HepG2 (cell line): ENCODE measurements at places on chromosomes 7 and 10.

DNA sequence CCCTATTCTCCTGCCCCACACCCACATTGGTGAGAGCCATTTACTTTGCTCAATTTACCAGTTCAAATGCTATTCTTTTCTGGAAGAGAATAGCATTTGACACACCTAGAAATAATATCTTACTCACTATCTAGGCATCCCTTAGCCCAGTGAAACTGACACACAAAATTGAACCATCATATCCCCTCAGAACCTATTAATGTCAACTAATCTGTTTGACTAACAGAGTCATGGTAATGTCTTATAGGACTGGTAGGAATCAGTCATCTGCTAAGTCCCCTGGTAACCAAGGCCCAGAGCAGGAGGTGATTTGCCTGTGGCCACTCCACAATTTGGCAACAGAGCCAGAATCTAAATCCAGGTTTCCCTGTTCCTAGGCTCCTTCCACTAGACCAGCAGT is 63.3 kb downstream of the PPP1R3C start:
- H3K27me3 ChIP-seq, result no peaks in the 10 kb centered on the region
- H3K36me3 ChIP-seq, result no peaks in the 10 kb centered on the region
- no peak for DNase-seq
- H3K4me1 ChIP-seq, result peaks cover 5% of the 10 kb centered on the region; the same call in 1 of the 2 replicates

GRCh38 chr7:27863880-27864279 is 123.9 kb downstream of the TAX1BP1 start:
- H3K27ac ChIP-seq, result no peak overlapping the region
- no peak for DNase-seq
- H3K4me1 ChIP-seq, result no peaks in the 10 kb centered on the region
- peaks cover 44% of the 10 kb centered on the region; the same call in 2 of the 3 replicates for H3K27me3 ChIP-seq
- no peaks in the 10 kb centered on the region for H3K36me3 ChIP-seq

DNA sequence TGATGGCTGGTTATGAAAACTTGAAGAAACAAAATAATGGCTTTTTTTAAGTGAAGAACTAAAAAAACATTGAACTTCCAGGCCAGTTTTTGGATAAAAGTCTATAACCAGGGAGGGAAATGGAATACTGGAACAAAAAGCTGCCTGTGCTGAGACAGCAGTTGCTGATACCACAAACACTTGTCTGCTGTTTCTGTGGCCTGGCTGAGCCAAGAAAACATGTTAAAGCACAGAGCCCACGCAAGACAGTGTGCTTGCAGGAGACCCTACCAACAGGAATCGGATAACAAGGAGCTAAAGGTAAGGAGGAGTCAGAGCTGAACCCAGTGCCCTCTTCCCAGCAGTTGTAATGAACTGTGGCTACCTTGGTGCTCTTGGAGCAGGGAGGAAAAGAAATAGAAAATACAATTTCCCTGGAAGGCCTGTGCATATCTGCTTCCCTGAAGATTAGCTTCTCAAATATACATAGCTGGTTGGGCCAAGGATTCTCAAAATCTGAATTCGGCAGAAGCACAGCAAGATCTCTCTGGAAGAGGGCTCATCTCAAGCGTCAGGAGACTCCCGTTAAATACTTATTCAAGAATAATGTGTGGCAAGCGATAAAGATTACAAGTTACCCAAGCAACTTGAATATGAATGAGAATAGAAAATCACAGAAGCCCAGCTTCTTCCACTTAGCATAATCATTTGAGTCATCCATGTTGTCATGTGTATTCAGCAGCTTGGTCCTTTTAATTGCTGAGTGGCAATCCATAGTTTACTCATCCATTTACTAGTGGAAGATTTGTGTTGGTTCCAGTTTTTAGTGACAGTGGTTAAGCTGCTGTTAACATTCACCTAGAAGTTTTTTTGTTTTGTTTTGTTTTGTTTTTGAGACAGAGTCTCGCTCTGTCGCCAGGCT is 87.6 kb downstream of the NOD1 start:
- H3K27ac ChIP-seq, result no peak overlapping the region
- H3K4me1 ChIP-seq, result no peaks in the 10 kb centered on the region
- H3K36me3 ChIP-seq, result no peaks in the 10 kb centered on the region
- no peak overlapping the region for H3K4me3 ChIP-seq
- DNase-seq, result no peak

DNA sequence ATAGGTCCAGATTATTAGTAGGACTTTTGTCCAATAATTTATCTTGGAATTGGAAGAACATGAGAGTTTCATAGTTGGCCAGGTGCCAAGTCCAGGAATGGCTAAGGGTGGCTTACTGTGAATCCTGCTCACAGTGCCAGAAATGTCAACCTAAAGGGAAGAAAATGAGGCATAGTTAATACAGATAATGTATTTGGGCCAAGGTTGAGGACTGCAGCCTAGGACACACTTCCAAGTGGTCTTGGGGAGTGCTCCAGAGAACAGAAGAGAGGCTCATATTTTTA is 78.2 kb downstream of the MAPK8 start:
- no peaks in the 10 kb centered on the region for H3K36me3 ChIP-seq
- 0 out of 2 replicates have a peak, but pooled peaks cover 2% of the 10 kb centered on the region for H3K4me1 ChIP-seq
- H3K4me3 ChIP-seq, result no peak overlapping the region
- H3K27ac ChIP-seq, result no peak overlapping the region

GRCh38 chr10:72904806-72905205 is 11.3 kb downstream of the OIT3 start:
- no peak for DNase-seq
- H3K27ac ChIP-seq, result no peak overlapping the region
- peaks cover 14% of the 10 kb centered on the region; the same call in 1 of the 2 replicates for H3K4me1 ChIP-seq
- H3K4me3 ChIP-seq, result no peak overlapping the region

GRCh38 chr10:35640951-35641675 is 983 bp downstream of the FZD8 start:
- H3K4me3 ChIP-seq, result peak overlapping the region; percentile 68; the same call in 1 of the 2 replicates
- H3K27ac ChIP-seq, result no peak overlapping the region
- peaks cover 20% of the 10 kb centered on the region for H3K4me1 ChIP-seq

GRCh38 chr7:156158693-156159092 is 346.4 kb upstream of the SHH start:
- H3K4me1 ChIP-seq, result no peaks in the 10 kb centered on the region
- DNase-seq, result no peak
- no peak overlapping the region for H3K4me3 ChIP-seq
- no peak overlapping the region for H3K27ac ChIP-seq

DNA sequence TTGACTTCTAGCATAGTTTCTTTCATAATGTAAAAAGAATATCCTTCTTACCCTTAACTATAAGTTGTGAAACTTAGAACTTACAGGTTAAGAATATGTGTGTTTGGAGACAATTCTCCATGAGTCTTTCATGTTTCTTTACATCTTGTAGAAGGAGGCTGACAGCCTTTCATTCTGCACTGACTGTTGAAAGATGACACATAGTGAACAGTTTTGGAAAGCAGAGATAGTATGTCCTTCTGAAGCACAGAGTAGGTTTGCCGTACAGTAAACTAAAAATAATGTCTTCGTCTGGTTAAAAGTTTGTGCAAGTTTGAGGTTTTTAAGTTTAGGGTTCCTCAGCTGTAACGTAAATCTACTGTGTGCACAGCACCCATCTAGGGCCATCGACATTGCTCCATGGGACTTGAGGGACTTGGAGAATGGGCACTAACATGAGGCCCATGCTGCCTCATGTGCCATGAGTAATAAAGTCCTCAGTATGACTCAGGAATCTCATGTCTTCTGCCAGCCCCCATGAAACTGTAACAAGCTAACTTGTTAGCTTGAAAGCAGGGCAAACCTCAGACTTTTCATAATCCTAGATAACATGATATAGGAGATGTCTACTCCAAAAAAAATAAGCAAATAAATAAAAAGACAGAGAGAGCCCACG is 24.5 kb upstream of the ELAPOR2 start:
- H3K4me3 ChIP-seq, result no peak overlapping the region
- no peaks in the 10 kb centered on the region for H3K27me3 ChIP-seq
- DNase-seq, result no peak
- H3K36me3 ChIP-seq, result no peaks in the 10 kb centered on the region
- no peaks in the 10 kb centered on the region for H3K4me1 ChIP-seq
- no peak overlapping the region for H3K27ac ChIP-seq

GRCh38 chr7:45970454-45970853 is 49.4 kb upstream of the IGFBP3 start:
- no peak for DNase-seq
- no peaks in the 10 kb centered on the region; the same call in 1 of the 2 replicates for H3K27me3 ChIP-seq
- H3K36me3 ChIP-seq, result no peaks in the 10 kb centered on the region
- no peak overlapping the region for H3K27ac ChIP-seq
- H3K4me1 ChIP-seq, result peaks cover 64% of the 10 kb centered on the region
